Tongue (tissue), 3 donors: ENCODE measurements at places on chromosomes 6 and 20. TPM values are rescaled to one million over a fixed set of nuclear protein-coding genes. Genes with fewer than 3 reads are reported as not detected.

DNA sequence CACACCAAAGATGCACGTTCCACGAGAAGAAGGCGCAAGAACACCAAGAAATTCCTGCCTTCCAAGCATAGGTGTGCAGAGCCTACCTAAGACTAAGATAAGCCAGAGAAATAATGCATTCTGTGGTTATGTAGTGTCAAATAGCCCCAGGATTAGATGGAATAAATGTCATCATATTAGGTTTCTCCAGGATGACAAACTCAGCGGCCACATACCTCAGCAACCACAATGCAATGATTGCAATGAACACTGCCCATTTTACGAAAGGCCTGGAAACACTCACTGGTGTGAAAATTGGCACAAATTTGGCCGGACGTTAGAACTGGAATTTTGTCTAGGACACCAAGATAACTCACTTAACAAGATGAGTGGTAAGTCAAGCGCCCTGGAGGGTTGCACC is 129.7 kb downstream of the SLC22A3 start:
- DNase-seq: no peak

DNA sequence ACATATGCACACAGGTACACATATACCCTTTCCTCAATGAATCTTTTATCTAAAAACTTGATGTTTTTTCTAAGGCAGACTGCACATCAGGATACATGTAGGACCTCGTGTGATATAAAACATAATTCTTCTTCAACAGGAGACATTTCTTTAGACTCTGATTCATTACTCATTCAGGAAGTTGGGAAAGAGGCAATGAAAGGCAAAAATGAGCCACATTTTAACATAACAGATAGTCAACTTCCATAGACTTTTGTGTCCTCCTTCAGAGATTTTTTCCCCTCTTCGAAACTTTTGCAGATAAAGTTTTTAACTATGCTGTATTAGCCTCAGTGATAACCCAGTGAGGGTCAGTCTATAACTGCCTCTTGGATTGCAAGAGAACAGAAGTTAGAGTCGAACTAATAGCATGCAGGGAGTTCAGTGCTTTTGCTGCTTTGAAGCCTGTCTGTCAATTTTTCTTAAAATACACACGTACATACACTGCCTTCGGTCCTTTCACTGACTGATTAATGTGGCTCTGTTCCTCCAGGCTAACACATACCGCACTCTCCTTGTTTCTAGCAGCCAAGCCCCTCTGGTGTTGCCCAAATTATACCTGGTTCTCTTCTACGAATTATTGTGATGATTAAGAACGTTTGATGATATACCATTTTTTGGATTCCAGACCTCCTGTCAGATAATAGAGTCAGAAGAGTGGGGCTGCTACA is 562.5 kb upstream of the MAP3K7 start:
- no peak for DNase-seq

GRCh38 chr6:25965058-25965457 is 2.5 kb downstream of the TRIM38 start:
- no peak for DNase-seq

DNA sequence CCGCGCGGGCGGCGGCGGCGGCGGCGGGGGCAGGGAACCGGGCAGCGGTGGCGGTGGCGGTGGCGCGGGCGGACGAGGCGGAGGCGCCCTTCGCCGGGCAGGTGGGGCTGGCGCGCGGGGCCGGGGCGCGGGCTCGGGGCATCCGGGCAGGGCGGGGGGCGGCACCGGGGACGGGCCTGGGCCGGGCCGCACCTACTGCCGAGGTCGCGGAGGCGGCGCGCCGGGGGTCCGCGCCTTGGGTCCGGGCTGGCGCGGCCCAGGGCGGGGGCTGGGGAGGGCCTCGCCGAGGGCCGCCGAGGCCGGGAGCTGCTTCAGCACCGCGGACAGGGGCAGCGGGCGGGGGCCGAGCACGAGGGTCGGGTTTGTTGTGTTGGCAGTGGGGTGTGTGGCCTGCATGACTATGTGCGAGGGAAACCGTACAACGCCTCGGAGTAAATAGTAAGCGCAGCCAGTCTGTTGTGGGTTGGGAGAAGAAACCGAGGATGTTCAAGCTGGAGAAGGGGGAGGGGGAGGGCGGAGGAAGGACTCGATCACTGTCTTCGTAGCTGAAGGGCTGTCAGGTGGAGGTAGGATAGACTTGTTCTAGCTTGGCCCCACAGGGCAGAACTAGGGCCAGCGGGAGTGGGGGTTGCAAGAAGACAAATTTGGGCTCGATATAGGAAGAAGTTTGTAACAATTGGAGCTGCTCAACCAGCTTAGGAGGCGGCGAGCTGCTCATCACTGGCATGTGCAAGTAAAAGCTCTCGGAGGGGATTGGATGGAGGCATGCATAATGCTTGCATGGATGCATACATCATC is 593 bp downstream of the MMP24 start:
- peak; percentile 78 for DNase-seq

DNA sequence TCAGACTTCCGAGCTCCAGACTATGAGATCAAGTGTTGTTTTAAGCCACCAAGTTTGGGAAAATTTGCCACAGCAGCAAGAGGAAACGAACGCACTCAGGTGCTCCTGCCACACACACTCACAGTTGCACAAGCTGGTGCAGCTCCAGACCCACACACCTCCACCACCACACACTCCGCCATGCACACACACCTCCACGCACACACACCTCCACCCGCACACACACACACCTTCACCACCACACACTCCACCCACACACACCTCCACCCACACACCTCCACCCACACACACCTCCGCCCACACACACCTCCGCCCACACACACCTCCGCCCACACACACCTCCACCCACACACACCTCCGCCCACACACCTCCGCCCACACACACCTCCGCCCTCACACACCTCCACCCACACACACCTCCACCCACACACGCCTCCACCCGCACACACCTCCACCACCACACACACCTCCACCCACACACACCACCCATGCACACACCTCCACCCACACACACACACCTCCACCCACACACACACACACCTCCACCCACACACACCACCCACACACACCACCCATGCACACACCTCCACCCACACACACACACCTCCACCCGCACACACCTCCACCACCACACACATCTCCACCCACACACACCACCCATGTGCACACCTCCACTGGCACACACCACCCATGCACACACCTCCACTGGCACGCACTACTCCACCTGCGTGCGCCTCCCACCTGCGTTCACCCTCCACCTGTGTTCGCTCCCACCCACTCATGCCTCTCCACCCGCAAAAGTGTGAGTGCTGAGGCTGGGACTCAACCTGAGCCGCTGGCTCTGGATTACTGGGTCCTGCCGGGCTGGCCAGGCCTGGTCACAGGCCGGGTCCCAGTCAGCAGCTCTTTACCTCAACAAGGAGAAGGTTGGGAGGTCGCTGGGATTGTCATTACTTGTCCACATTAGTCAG is 175.6 kb downstream of the BMP7 start:
- DNase-seq: no peak

- DNase-seq: peak; percentile 15
Measured at GRCh38 chr6:149855741-149856140, 8.4 kb downstream of the LRP11 start.

DNA sequence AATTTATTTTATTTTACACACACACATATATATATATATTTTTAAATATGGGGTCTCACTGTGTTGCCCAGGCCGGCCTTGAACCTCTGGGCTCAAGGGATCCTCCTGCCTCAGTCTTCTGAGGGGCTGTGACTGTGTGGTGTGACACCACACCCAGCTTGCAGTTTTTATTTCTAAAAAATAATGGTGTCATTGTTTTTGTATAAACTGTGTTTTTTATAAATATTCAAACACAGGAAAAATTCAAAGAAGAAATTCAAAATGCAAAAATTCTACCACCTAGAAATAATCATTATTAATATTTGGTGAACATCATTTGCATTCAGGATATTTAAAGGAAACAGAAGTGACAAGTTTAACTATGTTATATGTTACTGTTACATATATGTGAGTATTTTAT is 3.1 kb downstream of the CCDC28A start:
- no peak for DNase-seq

GRCh38 chr6:15969236-15969778 is 159.6 kb upstream of the MYLIP start:
- no peak for DNase-seq

DNA sequence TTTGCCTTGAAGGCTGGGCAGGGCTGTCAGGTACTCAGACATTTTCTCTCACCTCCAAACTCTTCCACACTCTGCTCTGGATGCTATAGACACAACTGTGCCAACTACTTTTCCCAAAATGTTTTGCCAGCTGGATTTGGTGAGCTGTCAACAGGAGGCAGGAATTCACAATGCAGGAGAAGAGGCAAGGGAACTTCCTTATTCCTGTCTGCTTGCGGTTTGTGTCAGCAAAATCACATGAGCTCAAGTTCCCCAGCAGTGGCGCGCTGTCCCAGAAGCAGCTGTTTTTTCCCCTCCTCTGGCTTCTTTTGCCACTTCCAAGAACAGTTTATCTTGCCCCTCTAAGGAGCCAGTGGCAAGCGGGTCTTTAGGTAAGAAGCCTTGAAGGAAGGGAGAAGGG is 608.2 kb downstream of the PRKN start:
- DNase-seq: peak; percentile 69

GRCh38 chr6:20644667-20645370 is 110.6 kb downstream of the CDKAL1 start:
- DNase-seq: no peak

- no peak for DNase-seq
Measured at GRCh38 chr20:38061109-38061508, 27.6 kb downstream of the RPRD1B start.

DNA sequence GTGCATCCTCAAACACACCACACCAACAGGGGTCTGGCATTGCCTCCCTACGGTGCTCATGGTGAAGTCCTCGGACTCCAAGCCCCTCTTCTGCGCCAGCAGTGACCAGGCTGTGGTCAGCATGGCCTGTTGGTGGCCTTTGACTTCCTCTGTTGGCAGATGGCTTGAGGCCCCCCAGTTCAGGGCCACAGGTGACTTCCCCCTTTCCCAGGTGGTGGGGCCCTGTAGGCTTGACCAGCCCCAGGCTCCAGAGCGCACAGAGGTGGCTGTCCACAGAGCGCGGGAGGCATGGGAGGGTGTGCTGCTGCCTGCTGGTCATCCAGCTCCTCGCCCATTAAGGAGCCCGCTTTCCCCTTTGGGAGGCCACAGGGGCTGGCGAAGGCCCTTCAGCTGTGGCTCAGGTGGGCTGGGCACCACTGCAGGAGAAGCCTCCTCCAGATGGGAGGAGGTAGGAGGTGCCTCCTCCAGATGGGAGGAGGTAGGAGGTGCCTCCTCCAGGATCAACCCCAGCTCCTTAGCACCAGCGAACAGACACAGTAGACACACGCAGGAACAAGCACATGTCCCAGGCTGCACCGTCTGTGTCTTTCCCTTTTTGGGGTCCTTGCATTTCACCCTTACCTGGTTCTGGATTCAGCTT is 52.1 kb upstream of the BHLHE23 start:
- DNase-seq: no peak

DNA sequence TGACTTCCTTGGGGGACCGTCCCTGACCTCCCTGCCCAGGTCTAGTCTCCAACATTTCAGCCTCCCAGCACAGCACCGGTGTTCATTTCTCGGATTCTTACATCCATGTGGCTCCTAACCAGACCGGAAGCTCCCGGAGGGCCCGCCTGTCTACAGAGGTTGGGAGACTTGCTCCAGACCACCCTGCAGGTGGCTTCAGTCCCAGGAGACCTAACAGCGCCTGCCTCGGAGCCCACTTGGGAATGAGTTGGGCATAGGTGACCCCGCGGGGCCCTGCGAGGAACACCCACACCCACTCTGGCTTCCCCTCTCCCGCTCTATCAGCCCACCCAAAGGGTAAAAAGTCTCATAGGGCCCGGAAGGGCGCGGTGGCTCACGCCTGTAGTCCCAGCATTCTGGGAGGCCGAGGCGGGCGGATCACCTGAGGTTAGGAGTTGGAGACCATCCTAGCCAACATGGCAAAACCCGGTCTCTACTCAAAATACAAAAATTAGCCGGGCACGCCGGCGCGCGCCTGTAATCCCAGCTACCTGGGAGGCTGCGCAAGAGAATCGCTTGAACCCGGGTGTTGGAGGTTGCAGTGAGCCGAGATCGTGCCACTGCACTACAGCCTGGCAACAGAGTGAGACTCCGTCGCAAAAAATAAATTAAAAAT is 5.4 kb downstream of the DPPA5 start:
- DNase-seq: no peak

- no peak for DNase-seq
Measured at GRCh38 chr20:51409192-51409880, 133.2 kb downstream of the NFATC2 start.

DNA sequence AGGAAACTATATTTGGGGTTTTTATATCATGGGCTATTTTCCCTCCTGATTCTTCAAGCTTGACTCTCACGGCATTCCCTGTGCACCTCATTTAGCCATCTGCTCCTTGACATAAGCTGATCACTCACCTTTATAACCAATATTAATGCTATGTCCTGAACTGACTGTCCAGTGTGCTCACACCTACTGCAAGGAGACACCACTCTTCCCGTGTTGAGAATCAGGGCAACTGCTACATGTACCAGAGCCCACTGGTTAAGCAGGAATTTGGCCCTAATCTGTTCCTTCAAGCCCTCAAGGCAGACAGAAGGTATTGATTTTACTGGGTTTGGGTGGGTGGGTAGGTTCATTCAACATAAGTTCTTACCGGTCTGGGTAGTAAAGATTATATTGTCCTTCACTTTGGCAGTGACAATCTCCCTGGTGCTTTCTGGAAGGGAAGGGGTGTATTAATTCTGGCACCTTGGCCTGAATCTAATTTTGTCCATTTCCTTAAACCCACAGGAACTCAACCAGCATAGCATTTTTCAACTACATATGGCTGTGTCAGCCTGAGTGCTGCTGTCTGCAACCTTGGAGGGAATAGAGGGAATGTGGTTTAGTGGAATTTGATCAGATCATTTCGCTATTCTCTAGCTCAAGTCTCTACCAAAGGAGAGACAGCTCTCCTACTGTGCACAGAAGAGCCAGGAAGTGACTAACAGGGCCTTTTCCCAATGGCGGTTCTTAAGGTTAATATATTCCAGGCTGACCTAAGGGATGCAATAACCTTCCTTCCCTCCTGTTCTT is 293.2 kb downstream of the BTBD9 start:
- no peak for DNase-seq

DNA sequence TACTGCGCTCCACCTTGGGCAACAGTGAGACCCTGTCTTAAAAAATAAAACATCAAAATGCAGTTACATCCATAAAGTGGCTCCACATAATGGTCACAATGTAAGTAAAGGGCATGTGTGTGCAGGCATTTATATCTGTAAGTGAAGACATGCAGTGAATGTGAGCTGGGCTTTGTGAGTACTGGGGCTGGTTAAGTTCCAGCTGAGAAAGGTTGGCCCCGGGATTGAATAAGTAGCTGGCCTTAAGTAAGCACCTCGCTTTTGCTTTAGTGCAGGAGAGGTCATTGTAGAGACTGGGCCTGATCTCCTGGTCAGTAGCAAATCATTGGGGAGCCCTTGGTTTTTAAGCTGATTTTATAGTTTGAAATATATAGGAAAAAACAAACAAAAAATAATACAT is 8.0 kb downstream of the QKI start:
- no peak for DNase-seq

GRCh38 chr6:119129968-119130484 is 51.6 kb upstream of the FAM184A start:
- DNase-seq: peak; percentile 79

GRCh38 chr20:10178727-10179313 is 39.8 kb upstream of the SNAP25 start:
- no peak for DNase-seq

Gene TCP11
- total RNA-seq: not detected

Gene COL21A1
- 95.0 TPM for total RNA-seq

Gene RBM38
- 74.0 TPM for total RNA-seq

Gene HLA-F
- total RNA-seq: 33.3 TPM

Gene PRRT1
- total RNA-seq: 1.2 TPM

Gene F13A1
- total RNA-seq: 26.0 TPM

Gene SLC4A11
- 0.62 TPM for total RNA-seq

Gene TRAPPC3L
- 0.31 TPM for total RNA-seq

Gene DLL1
- total RNA-seq: 25.0 TPM

Gene NRN1
- total RNA-seq: 12.3 TPM

Gene CLDN20
- total RNA-seq: not detected

Gene SLCO4A1
- 4.1 TPM for total RNA-seq
